Activated T-cell treated with anti-CD3 and anti-CD28 coated beads for 48 hours (primary cell): ENCODE measurements at places on chromosomes 4 and X.

GRCh38 chr4:100936661-100937375, 410.5 kb downstream of the PPP3CA start:
- DNase-seq, result no peak

DNA sequence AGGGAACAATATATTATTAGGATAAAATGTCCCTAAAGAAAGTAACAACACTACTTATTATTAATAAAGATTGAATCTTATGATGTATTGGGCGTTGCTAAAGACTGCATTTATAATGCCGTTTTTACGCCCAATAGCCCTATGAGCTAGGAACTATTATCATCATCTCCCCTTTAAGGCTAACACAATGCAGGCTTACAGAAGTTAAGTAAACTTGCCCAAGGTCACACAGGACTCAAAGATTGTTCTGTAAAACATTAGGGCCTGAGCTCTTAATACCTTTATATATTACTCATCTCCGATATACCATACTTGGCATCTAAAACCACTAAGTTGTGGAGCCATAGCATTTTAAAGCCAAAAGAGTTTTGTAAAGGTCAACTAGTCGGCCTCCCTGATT, 149.5 kb downstream of the FAM13A start:
- no peak for DNase-seq

- no peak for DNase-seq
Measured at GRCh38 chr4:89196745-89197144, 85.4 kb downstream of the TIGD2 start.

DNA sequence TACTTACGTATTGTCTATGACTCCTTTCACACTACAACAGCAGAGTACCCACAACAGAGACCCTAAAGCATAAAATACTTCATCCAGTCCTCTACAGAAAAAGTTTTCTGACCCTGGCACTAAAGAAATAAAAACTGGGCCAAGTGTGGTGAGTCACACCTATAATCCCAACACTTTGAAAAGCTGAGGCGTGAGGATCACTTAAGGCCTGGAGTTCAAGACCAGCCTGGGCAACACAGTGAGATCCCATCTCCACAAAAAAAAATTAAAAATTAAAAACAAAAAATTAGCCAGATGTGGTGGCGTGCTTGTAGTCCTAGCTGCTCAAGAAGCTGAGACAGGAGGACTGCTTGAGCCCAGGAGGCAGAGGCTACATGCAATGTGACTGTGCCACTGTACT, 66.9 kb downstream of the WDFY3 start:
- DNase-seq, result no peak
